ENCODE measurements at places on chromosomes 4 and X.

DNA sequence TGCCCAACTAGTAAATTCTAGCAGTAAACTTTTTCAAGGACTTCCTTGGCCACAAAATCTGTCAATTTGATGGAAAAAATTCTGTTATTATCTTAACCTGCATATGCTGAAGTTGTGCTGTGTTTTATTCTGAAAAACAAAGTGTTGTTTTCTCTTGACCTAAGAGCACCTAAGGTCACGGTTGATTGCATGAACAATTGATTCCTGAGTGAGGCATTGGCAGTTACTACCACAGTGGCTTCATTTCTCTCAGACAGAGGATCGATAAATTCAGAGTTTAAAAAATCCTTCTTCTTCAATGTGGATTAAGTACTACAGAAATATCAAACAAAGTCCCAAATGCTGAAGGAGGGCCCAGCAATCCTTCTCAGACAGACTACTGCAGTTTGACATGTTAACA, 6.2 kb downstream of the HDAC8 start:
- no peak for DNase-seq

DNA sequence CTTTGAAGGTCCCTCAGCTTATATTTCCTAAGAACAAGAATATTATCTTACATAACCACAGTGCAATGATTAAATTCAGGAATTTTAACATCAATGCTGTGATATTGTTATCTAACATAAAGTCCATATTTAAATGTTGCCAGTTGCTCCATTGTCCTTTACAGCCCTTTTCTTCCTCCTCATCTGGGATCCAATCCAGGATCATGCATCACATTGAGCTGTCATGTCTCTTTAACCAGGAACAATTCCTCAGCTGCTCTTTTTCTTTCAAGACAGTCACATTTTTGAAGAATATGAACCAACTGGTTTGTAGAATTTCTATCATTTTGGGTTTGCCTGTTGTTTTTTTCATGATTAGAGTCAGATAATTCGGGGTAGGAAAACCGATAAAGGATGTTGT, 12.0 kb downstream of the TMSB4X start:
- DNase-seq = no peak

GRCh38 chr4:185244763-185245162, 35.4 kb downstream of the SNX25 start:
- DNase-seq = no peak

DNA sequence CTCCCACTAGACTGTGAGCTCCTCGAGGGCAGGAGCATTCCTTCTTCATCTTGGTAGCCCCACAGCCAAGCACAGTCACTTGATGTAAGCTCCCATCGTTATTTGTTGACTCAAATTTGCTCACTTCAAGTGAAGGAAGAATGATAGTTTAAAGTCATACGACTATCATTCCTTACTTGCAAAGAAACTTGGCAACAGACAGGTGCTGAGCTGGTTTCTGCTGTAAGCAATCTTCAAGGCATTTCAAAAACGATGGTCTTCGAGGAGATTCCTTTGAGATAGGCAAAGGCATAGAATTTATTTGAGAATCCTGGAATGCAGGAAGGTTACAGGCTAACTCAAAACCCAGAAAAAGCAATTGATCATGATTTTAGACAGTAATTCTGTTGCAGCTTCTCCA, 64.8 kb downstream of the QDPR start:
- DNase-seq = no peak

DNA sequence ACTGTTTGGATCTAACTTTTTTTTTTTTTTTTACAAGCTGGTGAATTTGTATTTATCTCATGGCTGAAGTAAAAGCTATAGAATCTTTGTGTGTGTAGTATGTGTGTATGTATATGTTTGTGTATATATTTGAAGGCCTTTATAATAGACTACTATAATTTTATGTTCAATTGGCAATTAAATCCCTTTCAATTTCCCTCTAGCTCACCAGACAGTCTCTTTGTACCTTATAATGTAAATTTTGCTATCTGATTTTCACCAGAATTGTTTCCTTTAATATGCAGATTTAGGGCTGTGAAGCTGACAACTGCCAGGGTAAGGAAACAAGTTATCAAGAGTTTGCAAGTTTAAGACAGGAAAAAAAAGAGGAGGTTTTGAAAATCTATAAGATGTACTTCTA, 33.1 kb upstream of the MTMR8 start:
- no peak for DNase-seq

- DNase-seq = no peak
Measured at GRCh38 chr4:89242216-89242615, 65.4 kb downstream of the GPRIN3 start.
